ENCODE measurements at places on chromosomes 12 and 14.

DNA sequence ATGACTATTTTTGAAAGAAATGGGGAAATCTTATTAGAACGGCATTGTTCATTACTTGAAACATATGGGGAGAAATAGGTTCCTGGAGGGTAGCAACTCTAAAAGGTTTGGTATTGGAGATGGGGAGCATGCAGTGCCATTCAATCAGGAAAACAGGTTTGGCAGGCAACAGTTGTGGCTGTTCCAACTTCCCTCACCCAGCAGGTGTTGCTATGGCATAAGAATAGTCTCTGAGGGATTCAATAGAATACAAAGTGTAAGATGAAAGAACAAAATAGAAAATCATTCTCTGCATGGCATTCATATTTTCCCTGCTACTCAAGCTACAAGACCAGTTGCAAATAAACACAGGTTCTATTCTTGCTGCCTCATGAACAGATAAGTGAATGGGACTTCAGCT is 393.3 kb upstream of the RPL10L start:
- DNase-seq, result no peak

DNA sequence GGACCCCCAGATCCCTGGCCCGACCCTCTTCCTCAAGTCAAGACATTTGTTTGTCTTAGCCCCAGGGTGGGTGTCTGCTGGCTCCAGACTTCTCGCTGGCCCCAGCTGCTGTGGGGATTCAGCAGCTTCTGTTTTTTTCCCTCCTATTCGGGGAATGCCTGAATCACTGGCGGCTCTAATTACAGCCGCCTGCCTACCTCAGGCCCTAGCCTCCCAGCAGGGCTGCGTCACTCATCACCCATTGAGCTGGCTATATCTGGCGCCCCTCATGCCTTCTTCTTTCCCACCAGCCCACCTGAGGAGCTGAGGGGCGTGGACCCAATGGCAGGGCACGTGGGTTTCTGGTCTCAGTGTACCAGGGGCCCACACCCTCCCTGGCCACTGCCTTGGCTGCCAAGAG is 10.1 kb downstream of the KRT80 start:
- no peak for DNase-seq

- no peak for DNase-seq
Observed at GRCh38 chr14:68670359-68670715, 122.5 kb downstream of the ZFP36L1 start.

GRCh38 chr14:74596741-74597450 is 15.1 kb downstream of the LTBP2 start:
- DNase-seq, result no peak

DNA sequence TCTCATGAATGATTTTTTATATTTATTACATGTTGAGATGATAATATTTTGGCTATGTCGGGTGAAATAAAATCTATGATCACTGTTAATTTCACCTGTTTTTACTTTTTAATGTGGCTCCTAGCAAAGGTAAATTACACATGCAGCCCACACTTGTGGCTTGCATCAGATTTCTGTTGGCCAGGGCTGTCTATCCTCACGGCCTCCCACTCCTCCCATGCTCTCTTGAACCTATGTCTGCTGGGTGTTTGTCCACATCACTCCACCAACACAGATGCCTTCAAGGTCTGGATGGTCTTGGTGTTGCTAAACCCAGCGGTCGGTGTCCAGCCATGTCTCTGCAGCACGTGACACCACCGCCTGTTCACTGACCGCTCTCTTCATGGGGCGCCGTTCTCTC is 339.4 kb upstream of the FKBP4 start:
- DNase-seq, result no peak

DNA sequence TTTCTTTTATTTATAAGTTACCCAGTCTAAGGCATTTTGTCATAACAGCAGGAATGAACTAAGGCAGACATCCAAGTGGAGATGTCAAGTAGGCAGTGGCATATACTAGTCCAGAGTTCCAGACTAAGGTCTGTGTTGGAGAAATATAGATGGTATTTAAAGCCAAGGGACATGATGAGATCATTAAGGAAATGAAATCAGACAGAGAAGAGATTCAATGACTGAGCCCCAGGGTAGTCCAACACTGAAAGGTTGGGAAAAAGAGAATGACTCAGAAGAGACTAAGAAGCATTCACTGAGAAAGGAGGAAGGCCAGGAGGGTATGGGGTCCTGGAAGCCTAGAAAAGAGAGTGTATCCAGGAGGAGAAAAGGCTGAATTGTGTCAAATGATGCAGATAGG is 442.2 kb upstream of the CCDC196 start:
- no peak for DNase-seq

GRCh38 chr14:94113073-94113472 is 2.5 kb downstream of the IFI27 start:
- no peak for DNase-seq

DNA sequence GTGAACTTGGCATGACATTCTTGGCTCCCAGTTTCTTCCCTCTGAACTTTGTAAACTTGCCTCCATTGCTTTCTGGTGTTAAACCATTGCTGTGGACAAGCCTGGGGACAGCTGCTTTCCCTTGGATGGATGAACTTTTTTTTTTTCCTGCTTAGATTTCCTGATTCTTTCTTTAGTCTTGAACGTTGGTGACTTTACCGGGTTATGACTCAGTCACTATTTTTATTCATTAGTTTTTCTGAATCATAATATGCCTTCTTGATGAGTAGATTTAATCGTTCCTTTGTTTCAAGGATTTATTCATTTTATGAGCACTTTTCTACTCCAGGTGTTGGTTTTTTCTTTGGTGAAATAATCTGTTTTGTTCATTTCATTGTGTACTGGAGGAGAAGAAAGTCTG is 155.0 kb upstream of the RTL1 start:
- DNase-seq, result no peak

DNA sequence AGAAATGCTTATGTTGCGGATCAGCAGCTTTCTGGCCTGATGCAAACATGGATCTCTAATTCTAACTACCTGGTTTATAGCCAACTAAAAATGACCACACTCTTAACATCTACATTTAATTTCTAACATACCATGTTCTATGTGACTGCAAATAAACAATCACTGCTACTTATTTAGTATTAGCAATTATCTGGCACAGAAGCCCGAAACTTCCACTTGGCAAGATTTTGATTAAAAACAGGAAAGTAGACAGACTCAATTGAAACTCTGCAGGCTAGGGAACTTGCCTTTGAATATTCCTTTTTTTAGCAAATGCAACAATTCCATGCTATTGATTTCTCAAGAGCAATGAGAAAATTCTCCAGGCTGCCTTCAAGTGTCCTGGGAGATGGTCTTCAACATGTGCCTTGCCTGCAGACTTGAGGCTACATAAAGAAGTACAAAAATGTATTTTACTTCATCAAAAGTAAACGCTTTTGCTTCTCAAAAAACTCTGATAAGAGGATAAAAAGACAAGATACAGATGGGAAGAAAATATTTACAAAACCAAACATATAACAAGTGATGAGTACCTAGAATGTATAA is 9.1 kb upstream of the TMCC3 start:
- DNase-seq, result no peak

DNA sequence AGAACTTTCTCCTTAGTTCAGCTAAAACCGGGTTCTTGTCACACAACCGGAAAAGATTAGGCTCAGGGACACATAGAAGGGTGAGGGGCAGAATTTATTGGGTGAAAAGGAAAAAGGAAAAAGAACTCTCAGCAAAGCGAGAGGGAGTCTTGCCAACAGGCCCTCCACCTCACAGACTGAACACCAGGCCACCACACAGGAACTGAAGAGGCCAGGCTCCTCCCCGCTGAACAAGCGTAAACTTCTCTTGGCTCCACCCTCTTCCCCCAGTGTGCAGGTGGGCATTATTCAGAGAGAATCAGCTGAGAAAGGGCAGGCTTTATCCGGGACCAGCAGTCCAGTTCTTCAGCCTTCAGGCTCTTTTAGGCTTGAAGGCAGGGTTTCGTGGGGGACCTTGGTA is 125.6 kb upstream of the FGD4 start:
- no peak for DNase-seq

GRCh38 chr14:101395779-101396178 is 165.5 kb upstream of the DIO3 start:
- no peak for DNase-seq

GRCh38 chr12:44046732-44047417 is 211.0 kb downstream of the TMEM117 start:
- DNase-seq, result no peak

DNA sequence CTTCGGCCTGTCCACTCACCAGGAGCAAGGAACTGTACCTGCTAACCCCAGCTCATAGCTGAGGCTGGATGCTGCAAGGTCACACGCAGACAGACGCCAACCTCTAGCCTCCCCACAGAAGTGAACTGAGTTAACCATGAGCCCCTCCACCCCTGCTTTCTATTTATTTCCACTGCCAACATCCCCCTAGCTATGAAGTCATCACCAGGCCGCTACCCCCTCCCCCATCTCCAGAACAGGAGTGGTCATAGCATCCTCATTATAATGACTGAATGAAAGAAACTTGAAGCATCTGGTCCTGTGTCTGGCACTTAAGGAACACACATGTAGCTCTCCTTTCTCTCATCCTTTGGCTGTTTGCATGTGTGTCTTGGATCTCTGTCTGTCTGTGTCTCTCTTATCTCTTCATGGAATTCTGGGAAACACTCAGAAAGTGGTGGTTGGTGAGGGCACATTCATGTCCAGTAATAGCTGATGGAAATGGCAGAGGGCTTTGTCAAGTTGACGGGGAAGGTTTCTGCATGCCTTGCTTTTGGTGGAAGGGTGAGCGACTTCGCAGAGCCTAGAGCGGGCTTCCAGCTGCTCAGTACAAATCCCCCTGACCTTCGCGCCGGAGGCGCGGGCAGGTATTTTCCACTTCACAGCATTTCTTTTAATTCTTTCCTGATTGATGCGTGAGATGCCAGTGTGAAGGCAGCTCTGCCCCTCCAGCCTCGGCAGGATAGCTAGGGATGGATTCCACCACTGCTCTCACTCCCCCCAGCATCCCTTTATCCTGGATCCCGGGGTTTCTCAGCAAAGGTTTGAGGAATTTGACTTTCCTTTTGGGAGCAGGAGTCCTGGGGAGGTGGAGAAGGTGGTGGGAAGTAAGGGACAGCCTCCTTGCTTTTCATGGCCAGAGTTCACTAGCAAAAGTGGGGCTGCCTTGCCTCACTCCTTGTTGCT is 198.2 kb downstream of the CHST11 start:
- DNase-seq, result no peak

- no peak for DNase-seq
Observed at GRCh38 chr12:25699454-25699853, 146.4 kb upstream of the LMNTD1 start.

DNA sequence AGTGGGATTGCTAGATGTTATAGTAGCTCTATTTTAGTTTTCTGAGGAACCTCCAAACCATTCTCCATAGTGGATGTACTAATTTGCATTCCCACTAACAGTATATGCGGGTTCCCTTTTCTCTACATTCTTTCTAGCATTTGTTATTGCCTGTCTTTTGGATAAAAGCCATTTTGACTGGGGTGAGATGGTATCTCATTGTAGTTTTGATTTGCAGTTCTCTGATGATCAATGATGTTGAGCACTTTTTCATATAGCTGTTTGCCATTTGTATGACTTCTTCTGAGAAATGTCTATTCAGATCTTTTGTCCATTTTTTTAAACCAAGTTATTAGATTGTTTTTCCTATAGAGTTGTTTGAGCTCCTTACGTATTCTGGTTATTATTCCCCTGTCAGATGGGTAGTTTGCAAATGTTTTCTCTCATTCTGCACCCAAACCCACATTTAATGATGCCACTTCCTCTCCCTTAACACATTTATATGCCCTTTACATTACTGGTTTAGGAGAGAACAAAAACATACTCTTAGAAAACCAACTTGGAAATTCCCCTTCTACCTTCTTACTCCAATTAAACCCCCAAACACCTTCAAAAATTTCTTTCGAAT is 48.2 kb downstream of the NELL2 start:
- DNase-seq, result no peak

DNA sequence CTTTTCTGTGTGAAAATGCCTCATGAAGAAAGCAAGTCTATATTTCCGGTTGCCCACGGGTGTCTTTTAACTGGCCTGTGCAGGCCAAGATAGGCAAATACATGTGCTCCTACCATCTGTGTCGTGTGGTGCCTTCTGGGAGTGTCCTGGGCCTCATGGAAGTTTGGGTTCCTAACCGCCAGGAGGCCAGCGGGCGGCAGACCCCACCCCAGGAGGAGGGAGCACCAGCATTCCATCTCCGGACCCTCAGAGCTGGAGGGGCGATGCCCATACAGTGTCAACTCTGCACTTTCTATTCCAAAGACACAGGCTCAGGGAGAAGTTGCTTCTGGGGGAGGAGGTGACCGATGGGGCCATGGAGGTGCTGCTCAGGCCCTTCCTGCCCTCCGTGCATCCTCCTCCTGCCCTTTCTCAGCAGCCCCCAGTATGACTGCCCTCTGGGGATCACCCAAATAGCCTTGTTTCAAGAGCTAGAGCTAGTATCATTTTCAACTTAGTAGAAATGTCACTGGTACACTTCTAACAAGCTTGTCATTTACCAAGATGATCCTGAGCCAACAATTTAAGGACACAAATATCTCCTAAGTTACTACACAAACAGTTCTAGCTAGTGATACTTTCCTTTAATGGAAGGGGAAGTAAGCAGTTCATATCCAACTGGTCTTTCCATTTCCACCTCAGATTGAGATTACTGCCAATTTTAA is 17.8 kb downstream of the CCDC92 start:
- DNase-seq, result no peak

- DNase-seq, result no peak
Observed at GRCh38 chr12:2284321-2284813, 231.6 kb downstream of the CACNA1C start.

GRCh38 chr12:91098941-91099340 is 12.4 kb downstream of the LUM start:
- DNase-seq, result no peak

DNA sequence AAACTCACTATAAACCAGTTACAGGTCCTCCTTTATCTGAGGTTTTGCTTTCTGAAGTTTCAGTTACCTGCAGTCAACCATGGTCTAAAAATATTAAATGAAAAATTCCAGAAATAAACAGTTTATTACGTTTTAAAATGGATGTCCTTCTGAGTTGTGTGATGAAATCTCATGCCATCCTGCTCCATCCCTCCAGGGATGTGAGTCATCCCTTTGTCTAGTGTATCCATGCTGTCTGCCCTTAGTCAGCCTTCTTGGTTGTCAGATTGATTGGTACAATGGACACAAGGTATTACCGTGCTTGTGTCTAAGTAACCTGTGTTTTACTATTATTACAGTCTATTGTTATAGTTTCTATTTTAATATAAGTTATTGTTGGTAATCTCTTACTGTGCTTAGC is 328.3 kb downstream of the APAF1 start:
- DNase-seq, result no peak

- DNase-seq, result no peak
Observed at GRCh38 chr12:75137896-75138295, 71.7 kb downstream of the KCNC2 start.

DNA sequence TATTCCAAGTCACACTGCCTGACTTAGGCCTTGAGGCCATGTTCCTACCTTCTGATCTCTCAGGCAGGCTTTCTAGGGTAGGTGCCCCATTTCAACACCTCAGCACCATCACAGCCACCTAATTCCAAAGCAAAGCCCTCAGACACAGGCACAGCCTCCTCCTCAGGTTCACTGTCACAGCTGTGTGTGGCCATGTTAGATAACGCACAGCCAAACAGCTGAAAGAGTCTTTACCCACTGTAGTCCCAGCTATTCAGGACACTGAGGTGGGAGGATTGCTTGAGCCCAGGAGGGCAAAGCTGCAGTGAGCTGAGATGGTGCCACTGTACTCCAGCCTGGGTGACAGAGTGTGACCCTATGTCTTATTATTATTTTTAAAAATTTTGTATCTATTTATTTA is 7.3 kb upstream of the TMEM229B start:
- DNase-seq, result no peak

Measured in stimulated activated CD4-positive, alpha-beta T cell treated with anti-CD3 and anti-CD28 coated beads, Interleukin-1b, Interleukin-23, amount 100 ng/mL, for 1 hour (primary cell).